Muscle of leg (tissue), 16 donors: ENCODE measurements at places on chromosomes 12 and 14.

- DNase-seq = no peak
Measured at GRCh38 chr14:21264025-21264801, 5.0 kb downstream of the HNRNPC start.

DNA sequence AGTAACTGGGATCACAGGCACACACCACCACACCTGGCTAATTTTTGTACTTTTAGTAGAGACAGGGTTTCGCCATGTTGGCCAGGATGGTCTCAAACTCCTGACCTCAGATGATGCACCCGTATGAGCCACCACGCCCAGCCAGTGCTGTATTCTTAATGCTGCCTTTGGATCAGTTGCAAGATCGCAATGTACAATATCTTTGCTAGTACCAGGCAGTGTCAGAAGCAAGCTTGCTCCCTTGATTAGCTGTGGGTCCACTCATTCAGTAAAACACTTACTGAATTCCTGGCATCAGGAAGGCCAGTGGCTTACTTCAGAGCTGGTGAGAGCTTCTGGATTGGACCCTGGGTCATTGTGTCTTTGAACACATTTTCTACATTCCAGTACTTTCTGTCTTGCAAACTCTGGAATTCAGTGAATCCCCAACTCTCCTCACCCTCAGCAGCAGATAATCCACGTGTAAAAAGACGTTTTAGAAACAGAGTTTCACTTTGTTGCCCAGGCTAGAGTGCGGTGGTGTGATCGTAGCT is 1183.7 kb downstream of the AACS start:
- DNase-seq = no peak

GRCh38 chr12:120856980-120857379 is 47.2 kb downstream of the SPPL3 start:
- no peak for DNase-seq

GRCh38 chr12:54216797-54217661 is 28.2 kb upstream of the SMUG1 start:
- DNase-seq = peak; percentile 95

GRCh38 chr12:123004287-123004686 is 23.8 kb downstream of the ARL6IP4 start:
- no peak for DNase-seq

GRCh38 chr12:130161261-130162243 is 712 bp upstream of the FZD10 start:
- DNase-seq = peak; percentile 74

DNA sequence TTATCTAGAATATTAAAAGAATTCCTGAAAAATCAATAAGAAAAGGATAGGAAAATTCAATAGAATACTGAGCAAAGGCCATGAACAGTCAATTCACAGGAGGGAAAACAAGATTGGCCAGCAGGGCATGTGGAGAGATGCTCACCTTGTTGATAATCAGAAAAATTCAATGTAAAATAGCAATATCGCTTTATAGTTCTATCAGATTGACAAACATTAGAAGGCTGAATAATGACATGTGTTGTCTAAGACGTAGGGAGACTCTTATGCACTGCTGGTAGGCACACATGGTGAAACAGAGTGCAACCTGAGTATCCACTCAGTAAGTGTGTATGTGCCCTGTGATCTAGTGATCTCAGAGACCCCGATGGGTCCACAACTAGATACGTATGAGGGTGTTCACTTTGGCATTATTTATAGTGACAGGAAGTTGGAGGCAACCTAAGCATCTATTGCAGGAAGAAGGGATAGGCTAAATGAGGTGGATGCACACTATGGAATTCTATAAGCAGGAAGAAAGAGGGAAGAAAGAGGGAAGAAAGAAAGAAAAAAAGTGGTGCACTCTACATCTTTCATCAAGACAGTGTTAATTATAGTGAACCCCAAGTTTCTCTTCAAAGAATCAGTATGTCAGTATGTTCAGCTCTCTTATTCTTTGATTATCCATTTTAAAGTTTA is 3.8 kb upstream of the ANKRD33 start:
- no peak for DNase-seq

DNA sequence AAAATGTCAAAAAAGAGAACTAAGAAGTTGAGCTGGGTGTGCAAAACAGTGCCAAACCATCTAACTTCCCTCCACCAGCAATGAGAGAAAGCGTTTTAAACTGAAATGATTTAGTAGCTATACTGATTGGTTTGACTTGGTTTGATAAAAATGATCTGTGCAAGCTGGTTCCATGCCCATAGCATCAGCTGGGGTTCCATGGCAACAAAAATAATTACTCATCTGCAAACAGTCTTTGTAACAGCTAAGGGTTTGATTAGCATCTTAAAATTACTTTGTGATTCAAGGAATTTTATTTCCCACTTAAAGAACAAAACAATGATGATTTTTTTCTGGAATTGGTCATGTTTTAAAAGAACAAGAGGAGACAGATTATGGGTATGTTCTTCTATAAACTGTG is 15.0 kb upstream of the BICD1 start:
- DNase-seq = no peak

DNA sequence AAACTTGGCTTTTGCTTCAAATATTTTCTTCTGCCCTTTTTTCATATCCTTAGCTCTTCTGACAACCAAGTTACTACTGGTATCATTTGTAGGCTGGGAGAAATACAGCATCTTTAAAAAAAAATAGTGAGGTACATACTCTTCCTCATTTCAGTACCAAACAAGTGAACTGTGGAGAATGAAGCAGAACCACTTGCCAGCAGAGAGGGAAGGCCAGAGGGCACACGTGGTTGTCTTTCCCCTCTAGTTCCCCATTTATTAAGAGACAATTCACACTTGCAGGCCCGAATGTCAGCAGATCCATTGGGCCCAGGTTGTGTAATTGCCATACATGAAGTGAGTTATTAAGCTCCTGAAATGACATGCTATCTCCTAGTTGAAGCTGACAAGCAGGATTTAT is 3.2 kb downstream of the SUSD6 start:
- DNase-seq = peak; percentile 73

DNA sequence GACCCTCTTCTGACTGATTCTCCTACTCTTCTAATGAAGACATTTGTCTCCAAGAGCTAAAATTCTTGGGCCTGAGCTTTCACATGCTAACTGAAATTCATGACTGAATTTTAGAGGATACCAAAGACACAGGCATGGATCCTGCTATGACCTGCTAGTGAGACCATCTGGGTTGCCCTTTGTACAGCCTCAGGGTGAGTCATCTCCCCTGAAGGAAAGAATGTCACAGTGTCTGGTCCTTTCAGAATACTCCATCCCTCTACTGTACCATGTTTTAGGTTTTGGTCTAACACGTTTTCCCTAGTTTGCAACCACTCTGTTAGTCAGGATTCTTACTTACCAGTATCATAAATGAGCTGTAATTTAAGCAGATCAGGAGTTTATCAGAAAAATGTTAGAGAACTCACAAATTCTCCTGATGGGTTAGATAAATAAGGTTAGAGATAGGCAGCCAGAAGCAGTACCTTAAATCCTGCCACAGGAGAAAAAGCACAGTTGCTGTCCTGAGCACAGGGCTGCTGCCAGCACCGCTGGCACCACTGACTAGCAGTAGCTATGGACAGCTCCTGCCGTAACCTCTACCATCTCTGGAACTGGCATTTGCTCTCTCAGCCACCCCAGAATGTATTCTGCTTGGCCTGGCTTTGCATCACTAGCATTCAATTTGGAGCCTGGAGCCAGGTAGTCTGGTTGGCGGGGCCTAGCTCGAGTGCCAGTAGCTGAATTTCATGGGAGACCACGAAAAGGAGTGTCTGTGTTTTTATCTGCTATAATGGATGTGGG is 127.6 kb downstream of the ANO6 start:
- no peak for DNase-seq

DNA sequence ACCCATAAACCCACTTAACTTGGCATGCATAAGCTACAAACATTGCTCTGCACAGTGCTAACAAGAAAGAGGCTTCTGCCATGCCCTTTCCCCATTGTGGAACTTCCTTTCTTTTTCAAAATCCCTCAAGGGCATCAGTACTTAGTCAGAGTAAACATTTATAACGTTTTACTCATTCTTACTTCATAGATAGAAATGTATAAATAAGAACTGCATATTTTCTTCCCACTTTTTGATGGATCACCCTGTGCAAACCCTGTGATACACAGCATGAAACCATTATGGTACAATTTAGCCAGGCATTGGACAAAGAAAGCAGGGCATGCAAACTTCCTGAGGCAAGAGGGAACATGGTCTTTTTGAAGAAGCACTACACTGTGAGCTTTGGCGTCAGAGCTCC is 113.8 kb upstream of the FOXG1 start:
- DNase-seq = no peak

GRCh38 chr12:3836641-3837040 is 36.6 kb downstream of the PARP11 start:
- DNase-seq = no peak

DNA sequence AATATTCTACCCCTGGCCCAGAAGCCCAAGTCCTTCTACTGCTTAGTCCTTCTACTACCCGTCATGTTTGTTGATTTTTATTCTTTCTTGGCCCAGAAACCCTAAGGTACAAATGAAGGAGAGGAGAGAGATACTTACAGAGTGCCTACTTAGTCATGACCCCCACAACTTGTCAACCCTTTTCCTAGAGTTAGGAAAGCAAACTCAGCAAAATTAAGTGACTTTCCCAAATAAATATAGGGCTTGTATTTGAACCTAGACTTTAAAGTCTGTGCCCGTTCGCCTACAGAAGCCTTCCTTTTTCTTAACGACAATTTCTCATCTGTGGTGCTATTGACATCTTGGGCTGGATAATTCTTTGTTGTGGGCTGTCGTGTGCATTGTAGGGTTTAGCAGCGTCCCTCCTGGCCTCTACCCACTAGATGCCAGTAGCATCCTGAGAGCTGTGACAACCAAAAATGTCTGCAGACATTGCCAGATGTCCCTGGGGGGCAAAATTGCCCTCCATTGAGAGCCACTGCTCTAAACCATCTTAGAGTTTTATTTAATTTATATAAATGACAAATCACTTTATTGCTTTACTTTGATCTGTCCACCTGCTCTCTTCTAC is 82.3 kb downstream of the FIGNL2 start:
- DNase-seq = no peak

GRCh38 chr12:92719674-92720073 is 16.9 kb downstream of the PLEKHG7 start:
- no peak for DNase-seq

DNA sequence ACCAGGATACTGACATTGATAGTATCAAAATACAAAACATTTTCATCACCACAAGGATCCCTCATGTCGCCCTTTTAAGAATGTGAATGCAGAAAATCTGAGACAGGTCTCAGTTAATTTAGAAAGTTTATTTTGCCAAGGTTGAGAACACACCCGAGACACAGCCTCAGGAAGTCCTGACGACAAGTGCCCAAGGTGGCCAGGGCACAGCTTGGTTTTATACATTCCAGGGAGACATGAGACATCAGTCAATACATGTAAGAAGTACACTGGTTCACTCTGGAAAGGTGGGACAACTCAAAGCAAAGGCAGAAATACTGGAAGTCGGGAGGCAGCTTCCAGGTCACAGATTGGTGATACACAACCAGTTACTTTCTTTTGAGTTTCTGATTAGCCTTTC is 235.2 kb upstream of the KRR1 start:
- no peak for DNase-seq

DNA sequence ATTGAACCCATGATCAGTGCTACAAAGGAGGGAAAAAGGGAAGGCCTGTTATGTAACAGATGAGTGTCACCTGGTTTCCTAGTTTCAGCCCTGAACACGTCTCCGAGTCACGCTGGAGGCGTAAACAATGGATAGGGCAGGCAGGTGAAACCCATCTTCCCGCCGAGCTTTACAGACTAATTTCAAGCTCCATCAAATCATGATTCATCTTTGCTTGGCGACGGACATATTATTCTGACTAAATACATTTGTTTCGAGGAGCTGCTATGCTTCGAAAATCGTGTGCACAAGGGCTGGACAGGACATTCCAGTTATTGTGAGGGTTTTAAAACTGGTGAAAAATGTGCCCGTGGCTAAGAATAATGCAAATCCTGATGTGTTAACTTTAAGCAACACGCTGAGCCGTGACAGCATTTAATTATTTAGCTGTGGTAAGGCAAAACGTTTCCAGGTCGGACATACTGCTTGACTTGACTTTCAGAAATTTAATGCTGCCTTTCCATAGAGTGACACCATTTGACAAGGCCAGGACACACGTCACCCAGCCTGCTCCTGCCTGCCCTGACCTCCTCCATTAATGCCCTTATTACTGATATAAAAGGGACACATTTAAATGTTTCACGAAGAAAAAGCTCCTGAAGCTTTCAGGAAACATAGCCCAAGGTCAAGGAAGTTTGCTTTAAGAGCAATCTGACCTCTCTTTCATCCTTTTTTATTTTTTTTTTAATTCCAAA is 1203.5 kb upstream of the TMEM132C start:
- DNase-seq = no peak

DNA sequence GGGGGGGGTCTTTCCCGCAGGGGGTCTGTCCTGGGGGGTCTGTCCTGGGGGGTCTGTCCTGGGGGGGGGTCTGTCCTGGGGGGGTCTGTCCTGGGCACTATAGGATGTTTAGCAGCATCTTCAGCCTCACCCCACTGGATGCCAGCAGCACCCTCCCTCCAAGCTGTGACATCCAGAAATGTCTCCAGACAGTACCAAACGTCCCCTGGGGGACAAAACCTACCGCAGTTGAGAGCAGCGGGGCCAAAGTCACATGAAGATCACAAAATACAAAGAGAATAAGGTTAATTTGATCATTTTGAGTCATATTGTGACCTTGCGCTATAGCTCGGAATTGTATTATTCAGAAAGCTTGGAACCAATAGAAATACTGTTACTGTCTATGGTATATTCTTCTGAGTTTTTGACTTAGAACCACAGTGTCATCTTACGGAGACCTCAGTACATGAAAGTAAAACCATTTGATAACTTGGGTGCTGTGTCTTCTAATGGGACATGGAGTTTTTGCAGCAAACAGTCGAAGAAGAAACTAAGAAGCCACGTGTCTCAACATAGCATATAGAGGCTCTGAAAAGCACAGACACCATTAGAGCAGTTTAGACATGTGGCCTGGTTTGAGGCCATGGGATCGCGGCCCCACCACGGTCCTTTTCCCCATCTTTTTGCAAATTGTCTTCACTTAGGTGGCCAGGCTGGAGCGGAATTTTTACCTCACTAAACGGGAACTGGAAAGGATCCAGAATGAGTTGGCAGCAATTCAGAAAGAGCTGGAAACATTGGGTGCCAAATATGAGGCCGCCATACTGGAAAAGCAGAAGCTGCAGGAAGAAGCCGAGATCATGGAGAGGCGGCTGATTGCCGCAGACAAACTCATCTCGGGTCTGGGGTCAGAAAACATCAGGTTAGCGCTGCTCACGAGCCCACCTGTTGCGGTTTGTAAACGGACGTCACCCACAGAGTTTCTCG is 59.9 kb downstream of the CCDC92 start:
- peak; percentile 35 for DNase-seq

- DNase-seq = peak; percentile 68
Measured at GRCh38 chr14:63249092-63249491, 44.8 kb downstream of the RHOJ start.
